ENCODE measurements at places on chromosomes 6 and 20.

DNA sequence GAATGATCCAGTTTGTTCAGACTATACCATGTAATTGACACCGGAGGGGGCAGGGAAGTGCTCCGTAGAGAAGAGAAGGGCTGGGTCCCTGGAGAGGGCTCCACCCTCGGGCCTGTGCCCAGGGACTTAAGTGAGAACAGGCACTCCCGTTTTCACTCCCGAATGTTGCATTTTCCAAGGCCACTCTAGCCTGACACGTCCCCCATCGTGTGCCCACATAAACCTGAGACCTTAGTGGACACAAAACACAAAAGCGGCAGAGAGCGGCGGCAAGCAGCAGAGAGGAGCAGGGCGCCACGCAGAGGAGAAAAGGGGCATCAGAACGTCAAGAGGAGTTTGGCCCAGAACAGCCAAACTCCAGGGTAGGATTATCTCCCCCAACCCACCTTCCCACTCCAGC lies 1405.1 kb downstream of the GRIK2 start:
- no peak for DNase-seq

DNA sequence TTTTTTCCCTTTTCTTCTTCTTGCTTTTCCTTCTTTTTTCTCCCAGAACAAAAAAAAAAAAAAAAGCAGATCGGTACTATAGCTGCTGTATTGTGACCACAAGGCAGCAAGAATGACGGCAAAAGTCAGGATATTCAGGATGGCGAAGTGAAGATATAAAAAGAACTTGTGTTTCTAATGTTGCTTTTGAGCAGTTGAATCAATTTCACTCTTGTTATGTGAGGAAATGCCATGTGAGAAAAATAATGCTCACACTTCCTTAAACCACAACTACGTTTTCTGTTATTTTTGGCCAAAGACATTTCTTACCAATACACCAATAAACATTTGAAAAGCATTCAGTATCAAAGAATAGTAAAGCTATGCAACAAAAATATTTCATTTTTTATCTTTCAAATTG lies 510.5 kb downstream of the HACE1 start:
- no peak for DNase-seq

GRCh38 chr6:161003336-161003735 lies 11.8 kb downstream of the MAP3K4 start:
- DNase-seq, result no peak

DNA sequence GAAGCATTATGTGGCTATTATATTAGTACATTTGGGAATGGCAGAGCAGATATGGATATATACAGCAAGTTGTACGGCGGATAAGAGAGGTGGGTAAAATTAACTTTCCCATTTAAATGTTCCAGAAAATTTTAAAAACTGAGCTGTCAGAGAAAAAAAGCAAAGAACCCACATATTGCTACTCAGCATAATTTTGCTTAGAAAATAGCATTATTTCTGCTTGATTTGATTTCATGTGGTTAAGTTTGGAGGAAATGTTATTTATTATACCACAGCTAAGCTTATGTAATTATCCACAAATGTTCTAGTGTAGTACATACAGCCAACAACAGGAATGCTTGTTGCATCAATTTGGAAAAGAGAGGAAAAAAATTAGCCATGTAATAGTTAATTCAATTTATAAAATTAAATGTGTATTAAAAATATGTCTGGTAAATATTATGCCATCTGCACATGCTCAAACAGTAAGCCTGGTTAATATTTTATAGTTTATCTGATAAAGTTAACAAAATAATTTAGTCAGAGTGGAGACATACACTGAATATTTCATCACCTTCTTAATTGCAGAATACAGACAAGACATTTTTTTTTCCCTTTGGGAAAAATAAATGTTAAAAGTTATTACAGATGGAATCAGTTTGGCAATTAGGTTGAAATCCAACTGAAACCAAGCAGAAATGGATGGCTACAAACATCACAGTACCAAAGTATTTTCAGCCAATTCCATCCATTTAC lies 172.1 kb upstream of the ID4 start:
- DNase-seq, result no peak

DNA sequence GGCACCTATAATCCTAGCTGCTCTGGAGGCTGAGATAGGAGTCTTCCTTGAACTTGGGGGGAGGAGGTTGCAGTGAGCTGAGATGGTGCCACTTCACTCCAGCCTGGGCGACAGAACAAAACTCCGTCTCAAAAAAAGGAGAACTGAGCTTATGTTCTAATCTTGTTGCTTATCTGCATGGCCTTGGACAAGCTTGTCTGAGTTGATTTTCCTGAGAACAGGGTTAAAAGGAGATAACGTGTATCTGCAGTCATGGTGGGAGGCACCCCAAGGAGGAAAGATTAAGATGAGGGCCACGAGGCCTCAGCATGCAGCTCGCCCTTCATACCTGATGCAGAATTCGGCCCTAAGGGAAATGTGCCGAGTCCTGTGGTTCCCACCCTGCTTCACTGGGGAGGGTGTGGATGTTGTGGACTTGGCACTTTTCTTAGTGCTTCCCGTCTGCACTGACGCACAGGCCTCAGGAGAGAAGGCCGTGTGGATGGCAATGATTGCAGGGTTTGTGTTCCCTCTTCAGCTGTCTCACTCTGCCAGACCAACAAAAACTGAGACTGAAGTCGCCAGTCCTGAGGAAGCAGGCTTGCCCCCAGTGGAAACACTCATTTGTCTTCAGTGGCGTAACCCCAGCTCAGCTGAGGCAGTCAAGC lies 56.3 kb downstream of the EZR start:
- no peak for DNase-seq

DNA sequence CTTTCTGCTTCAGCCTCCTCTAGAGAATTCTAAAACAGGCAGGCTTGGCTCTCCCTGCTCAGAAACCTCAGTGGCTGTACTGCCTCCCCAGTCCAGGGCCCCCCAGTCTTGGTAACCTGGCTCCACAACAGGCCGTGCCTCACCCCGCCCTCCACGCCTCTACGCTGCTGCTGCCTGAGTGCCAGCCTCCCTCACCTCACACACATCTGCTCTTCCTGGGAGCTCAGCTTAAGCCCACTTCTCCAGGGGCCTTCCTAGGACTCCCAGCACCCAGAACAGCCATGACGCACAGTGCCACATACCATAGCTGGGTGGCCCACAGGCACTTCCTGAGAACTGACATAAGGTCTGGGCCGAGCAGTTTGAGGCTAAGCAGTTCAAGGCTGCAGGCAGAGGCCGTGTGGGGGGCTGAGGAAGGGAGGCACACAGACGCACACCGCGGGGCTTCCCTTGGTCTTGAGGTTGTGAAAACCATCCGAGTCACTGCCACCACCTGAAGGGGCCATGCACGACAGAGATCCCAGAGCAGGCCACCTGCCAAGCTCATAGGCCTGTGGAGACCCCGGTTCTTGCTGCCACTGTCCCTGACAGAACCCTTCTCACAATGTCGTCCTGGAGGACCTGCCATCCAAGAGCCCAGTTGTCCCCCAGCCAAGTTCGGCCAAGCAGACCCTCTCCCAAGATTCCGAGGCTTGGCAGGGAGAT lies 42.6 kb downstream of the DSTN start:
- DNase-seq, result no peak

- DNase-seq, result no peak
Observed at GRCh38 chr20:13995841-13996240, 525 bp downstream of the MACROD2 start.

GRCh38 chr6:84002226-84002625 lies 31.3 kb upstream of the MRAP2 start:
- no peak for DNase-seq

GRCh38 chr20:13142143-13142542 lies 78.9 kb upstream of the ISM1 start:
- no peak for DNase-seq

DNA sequence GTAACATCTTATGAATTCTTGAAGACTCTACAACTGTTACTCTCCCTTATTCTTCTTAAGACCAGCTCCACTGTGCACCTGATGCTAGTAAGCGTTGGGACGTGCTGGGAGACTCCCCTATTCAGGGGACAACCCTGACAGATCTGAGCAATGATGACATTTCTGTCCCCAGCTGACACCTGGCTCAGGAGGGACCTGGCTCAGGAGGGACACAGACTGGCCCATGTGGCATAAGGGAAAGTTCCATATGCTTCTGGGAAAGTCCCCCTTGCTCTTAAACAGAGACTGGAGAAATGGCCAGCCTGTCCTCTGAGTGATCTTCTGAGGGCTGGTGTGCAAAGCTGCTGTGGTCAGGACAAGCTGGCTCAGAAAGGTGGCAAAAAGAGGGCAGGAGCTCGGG lies 10.0 kb upstream of the CD93 start:
- no peak for DNase-seq

GRCh38 chr6:77072694-77073409 lies 390.4 kb downstream of the HTR1B start:
- no peak for DNase-seq

DNA sequence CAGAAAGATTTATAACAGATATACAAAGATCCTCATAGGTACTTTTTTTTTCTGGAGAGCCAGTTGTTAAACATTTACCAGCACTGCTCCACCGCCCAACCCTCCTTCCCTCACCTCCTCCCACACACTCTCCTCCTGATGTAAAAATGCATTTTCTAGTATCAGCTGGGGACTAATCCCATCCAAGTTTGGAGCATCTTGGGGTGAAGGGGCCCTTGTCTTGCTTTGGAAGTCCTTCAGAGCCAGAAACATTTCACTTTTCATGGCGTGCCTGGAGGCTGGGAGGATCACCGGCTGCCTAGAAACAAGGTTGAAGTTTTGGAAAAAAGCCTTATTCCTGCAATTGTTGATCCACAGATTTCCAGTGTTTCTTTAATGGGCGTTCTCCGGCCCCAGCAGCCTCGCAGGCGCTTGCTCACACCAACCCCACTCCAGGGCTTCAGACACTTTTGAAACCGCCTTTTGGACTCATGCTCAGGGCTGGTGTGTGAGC lies 165.1 kb upstream of the AFDN start:
- no peak for DNase-seq

- DNase-seq, result no peak
Observed at GRCh38 chr6:11754625-11755271, 23.9 kb downstream of the ADTRP start.

DNA sequence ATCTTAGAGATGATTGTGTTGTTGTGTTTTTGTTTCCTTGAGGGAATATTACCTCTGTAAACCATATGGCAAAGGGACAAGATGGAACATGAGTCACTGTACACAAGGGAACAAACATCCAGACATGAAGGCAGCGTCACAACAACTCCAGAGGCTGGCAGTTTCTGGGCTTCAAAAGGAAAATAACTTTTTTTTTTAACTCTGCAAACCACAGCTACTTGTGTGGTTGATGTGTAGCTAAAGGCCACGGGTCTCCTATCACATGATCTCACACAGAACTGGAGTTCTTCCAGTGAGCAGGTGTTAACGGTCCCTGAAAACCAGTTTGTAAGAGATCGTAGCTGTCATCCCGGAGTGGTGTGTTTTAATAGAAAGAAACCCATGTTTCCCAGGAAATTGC lies 33.2 kb upstream of the HBS1L start:
- DNase-seq, result no peak

- no peak for DNase-seq
Observed at GRCh38 chr6:37483252-37483901, 16.3 kb downstream of the CCDC167 start.

DNA sequence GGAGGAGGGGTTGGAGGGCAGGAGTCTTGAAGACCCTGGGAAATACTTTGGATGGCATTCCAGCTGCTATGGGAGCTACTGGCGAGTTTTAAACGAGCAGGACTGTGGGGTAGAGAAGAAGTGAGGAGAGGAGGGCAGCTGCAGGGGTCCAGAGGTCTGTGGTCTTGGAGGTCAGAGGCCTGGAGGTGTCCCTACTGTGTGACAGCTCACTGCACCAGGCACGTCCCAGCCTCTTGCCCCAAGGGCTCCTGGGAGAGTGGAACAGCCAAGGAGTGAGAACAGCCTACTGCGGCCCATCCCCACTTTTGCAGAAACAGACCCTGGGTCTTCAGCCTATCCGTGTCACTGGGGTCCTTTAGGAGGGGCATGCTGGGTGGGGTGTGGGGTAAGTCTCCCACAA lies 2.9 kb upstream of the NOL4L start:
- DNase-seq, result no peak

DNA sequence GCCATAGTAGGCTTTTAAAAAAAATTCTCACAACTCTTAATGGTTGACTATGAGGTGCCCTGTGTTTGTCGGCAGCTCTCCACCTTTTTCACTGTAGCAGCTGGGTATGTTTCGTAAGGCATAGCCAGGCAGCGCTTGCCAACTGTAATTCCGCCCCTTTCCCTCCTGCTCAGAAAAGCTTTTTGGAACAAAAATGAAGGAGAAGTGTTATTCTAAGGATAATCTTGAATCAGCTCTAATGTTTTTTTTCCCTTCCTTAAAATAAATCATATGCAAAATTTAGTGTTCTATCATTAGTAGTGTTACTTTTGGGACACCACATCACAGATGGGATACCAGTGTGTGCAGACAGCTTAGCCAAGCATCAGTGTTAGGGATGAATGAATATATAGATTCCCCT lies 21.2 kb downstream of the RIOK1 start:
- DNase-seq, result no peak

DNA sequence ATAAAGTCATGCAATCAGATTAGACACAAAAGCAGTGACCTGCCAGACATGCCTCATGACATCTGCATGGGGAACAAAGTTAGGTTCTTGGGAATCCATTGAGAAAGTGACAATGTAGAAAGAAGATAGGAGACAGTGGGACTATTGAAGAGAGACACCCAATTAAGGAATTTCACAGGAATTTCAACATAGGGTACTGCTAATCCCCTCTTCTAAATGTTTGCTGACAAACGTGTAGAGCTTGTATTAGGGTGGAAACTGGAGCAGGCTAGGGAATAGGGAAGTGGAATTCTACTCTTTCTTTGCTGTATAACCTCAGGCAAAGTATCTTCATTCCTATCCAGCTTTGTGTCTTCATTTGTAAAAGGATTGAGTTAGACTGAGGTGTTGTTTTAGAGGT lies 409.4 kb upstream of the SASH1 start:
- DNase-seq, result no peak

DNA sequence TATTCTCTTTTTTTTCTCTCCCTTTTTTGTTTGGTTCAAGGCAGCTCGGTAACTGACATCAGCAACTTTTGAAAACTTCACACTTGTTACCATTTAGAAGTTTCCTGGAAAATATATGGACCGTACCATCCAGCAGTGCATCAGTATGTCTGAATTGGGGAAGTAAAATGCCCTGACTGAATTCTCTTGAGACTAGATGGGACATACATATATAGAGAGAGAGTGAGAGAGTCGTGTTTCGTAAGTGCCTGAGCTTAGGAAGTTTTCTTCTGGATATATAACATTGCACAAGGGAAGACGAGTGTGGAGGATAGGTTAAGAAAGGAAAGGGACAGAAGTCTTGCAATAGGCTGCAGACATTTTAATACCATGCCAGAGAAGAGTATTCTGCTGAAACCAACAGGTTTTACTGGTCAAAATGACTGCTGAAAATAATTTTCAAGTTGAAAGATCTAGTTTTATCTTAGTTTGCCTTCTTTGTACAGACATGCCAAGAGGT lies 10.6 kb downstream of the HEY2 start:
- DNase-seq, result no peak

DNA sequence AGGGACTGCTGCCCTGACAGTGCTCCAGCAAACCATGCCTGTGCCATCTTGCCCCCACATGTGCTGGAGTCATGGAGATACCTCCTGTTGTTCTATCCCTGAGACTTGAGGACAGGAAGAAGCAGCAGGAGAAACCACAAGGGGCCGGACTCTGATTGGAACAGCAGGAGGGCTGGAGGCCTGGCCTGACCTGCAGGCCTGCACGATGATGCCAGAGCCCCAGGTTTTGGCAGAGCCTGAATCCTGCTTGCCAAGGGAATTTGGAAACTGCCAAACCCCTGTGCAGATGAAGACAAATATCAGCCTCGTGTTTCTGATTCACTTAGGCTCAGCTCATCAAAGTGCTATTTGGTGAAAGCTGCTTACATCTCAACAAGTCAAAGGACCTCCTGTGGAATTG lies 177.6 kb downstream of the MAFB start:
- no peak for DNase-seq
